Activated CD4-positive, alpha-beta T cell treated with anti-CD3 and anti-CD28 coated beads for 24 hours (primary cell): ENCODE measurements at places on chromosomes 6 and 20.

- no peak for DNase-seq
Measured at GRCh38 chr20:47205577-47206123, 150.8 kb downstream of the ZMYND8 start.

DNA sequence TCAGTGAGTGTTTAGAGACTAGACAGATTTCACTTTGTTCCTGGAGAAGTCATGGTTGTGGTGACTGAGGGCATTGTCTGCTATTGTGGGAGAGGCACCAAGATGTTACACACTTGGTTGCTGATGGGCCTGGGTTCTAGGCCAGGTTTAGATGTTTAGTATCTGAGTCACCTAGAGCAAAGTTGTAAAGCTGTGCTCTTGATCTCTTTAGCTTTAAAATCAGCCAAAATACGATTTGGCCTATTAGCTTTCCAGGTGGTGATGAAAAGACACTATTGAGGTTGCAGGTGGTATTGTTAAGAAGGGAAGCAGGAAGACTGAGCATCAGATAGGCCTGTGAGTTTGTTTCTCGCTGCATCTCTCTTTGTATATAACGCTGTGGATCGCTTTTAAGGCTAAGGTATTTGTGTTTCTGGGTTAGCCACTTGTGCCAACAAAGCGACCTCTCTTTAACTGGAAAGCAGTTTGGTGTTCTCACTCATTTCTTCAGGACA, 48.6 kb downstream of the FOXO3 start:
- no peak for DNase-seq

DNA sequence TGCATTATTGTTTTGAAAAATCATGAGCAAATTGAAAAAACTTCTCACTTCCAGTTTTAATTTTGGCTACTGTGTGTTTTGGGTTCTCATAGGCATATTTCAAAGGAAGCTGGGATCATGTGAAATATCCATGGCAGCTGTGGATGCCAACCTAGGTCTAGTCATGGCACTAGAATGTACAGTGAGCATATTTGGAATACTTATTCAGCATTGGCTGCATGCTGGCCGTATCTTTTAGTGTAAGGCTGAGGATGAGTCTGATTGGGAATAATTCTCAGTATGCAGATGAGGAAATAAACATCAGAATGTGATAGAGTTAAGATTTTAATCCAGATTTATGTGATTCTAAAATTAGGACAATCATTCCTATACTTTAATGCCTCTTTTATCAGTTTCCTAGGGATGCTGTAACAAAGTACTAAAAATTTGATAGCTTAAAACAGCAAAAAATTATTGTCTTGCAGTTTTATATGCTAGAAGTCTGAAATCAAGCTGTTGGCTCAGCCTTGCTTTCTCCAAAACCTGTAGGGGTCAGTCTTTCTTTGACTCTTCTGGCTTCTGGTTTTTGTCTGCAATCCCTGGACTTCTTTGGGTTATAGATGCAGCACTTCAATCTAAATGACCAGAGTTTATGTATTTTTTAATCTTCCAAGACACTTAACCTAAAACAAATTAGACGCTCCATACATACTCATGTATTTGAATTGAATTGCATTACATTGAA, 37.7 kb upstream of the DEFB112 start:
- no peak for DNase-seq

DNA sequence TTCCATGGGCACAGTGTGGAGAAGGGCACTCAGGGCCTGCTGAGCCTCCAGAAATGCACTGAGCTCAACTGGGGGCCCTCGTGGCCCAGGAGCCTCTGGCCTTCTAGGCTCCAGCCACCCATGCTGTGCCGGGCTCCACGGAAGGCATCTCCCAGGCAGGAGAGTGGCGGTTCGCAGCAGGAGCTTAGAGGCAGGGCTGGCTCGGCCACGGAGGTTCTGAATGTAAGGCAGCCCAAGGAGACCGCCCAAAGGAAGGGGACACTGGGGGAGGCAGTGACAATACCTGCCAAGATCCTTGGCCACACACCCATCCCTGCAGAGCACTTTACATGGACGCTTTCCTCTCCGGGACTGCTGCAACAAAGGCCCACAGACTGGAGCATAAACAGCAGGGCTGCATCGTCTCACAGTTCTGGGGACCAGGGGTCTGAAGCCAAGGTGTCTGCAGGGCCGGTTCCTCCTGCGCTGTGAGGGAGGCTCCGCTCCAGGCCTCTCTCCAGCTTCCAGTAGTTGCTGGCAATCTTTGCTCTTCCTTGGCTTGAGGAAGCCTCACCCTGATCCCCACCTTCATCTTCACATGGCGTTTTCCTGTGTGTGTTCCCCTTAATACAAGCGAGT, 128.2 kb upstream of the CDH4 start:
- no peak for DNase-seq

DNA sequence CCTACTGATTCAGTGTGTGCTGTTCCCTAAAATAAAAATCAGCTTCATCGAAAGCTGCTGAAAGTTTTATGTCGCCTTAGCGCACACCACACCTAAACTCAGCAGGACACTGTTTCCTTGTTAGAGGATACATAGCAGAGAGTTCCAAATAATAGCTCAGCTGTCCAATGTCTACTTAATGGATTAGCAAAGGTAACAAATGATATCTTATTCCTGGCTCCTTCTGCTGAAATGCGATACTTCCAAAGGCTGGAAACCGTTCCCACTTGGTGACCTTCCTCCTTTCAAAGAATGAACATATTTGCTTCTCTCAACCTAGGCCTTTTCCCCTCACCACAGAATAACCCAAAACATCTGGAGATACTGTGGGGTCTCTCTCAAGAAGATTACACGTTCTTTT, 189.5 kb upstream of the GMDS start:
- no peak for DNase-seq

- no peak for DNase-seq
Measured at GRCh38 chr6:144853603-144854002, 568.5 kb downstream of the UTRN start.

DNA sequence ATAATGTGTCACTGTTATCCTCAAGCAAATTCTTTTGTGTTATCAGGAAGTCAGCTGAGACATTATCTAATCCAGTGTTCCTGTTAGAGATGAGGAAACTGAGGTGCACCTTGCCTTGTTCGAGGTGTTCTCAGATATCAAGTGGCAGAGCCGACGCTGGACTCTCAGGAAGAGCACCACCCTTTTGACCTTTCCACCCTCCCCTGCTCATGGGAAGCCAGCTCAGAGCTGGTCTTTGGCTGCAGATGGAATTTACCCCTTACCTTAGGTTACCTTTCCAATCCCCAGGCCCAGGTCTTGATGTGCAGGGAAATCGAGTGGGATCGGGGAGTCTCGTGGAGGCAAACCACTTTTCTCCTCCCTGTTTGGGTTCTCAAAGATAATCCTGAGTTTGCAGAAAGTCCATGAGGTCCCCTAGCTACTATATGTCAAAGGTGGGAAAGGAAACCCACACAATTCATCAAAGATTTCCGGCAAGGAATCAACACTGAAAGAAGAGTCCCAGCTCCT, 62.9 kb upstream of the PIM1 start:
- no peak for DNase-seq

GRCh38 chr6:53587291-53587690, 42.4 kb upstream of the GCLC start:
- DNase-seq: no peak

DNA sequence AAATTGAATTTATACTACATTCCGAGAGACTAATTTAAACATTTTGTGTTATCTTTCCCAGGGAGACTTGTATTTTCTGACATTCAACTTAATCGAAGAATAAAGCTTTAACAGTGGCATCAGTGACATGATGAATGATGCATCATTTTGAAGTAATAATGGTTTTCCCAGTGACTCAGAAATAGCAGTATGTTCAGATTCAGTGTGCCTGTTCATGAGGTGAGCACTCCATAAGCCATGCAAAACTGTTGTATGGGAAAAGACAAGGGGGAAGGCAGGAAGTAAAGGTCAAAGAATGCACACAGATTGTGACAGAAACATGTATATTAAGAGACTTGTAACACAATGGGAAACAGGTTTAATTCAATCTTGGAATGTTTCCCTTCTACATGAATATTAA, 1348.2 kb upstream of the GJE1 start:
- no peak for DNase-seq

DNA sequence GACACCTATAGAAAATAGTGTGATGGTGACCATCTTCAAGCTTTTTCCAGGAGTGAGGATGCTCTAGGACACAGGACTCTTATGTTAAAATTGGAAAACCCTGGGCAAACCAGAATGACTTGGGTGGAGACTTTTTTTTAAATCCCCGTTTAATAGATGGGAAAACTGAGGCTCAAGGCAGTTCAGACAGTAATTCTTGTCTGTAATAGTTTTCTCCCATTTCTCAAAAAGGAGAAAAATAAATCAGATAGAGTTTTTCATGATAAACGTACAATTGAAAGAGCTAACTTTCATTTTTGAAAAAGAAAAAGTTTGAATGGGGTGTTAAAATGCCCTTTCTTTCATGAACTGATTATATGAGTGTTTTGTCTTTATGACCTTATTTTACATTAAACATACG, 6.8 kb downstream of the BCAS1 start:
- DNase-seq: no peak
